CD4-positive, alpha-beta T cell treated with Interleukin-2 at 100 ng/mL for 4 hours (primary cell): ENCODE measurements at places on chromosomes 11 and 22.

- no peak for DNase-seq
Observed at GRCh38 chr11:104113541-104113940, 50.4 kb downstream of the PDGFD start.

GRCh38 chr22:23557036-23557435, 23.1 kb downstream of the IGLL1 start:
- DNase-seq = no peak

DNA sequence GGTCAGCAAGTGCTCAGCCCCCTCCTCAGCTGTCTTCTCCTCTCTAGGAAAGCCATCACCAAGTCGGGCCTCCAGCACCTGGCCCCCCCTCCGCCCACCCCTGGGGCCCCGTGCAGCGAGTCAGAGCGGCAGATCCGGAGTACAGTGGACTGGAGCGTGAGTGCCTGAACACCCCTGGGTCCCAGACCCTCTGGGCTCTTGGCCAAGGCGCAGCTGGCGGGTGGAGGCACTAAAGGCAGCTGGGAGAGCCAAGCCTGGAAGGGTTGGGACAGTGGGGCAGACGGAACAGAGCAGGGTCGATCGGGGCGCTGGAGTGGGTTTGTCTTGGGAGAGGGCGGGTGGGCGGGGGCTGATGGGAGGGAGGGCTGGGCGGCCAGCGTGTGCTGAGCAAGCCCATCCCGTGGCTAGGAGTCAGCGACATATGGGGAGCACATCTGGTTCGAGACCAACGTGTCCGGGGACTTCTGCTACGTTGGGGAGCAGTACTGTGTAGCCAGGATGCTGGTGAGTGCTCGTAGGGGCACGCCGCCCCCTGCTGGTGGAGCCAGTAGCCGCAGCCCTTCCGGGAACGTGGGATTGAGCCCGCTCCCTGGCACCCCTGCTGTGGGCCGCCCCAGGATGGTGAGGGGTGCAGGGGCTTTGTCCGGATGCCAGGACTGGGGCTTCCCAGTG, 14.1 kb upstream of the MDK start:
- peak; percentile 77 for DNase-seq

DNA sequence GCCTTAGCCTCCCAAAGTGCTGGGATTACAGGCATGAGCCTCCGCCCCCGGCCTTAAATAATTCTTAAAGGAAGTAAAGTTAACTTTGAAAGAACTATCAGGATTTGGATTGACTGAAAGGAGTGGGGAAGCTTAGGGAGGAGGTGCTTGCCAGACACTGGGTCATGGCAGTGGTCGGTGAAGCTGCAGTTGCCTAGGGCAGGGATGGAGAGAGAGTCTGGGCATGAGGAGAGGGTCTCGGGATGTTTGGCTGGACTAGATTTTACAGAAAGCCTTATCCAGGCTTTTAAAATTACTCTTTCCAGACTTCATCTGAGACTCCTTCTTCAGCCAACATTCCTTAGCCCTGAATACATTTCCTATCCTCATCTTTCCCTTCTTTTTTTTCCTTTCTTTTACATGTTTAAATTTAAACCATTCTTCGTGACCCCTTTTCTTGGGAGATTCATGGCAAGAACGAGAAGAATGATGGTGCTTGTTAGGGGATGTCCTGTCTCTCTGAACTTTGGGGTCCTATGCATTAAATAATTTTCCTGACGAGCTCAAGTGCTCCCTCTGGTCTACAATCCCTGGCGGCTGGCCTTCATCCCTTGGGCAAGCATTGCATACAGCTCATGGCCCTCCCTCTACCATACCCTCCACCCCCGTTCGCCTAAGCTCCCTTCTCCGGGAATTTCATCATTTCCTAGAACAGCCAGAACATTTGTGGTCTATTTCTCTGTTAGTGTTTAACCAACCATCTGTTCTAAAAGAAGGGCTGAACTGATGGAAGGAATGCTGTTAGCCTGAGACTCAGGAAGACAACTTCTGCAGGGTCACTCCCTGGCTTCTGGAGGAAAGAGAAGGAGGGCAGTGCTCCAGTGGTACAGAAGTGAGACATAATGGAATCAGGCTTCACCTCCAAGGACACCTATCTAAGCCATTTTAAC, at the start of gene NNMT:
TSS of gene NNMT (plus strand) at position 724 of the 929 bp plus-strand sequence. CDS start at position 882, 158 bp downstream.
- no peak for DNase-seq

- no peak for DNase-seq
Observed at GRCh38 chr11:70532066-70532440, 133.7 kb downstream of the CTTN start.

GRCh38 chr11:72930008-72930407, 115.8 kb downstream of the ATG16L2 start:
- DNase-seq = no peak

GRCh38 chr11:65014726-65015227, 817 bp downstream of the ARL2 start:
- DNase-seq = peak; percentile 15

GRCh38 chr22:30226192-30226832, 20.2 kb downstream of the LIF start:
- no peak for DNase-seq

GRCh38 chr11:46183819-46184218, 62.6 kb upstream of the PHF21A start:
- DNase-seq = no peak
